Activated B cell treated with CpG ODN at 0.5 μM for 24 hours (primary cell): ENCODE measurements at places on chromosomes 16 and 17.

DNA sequence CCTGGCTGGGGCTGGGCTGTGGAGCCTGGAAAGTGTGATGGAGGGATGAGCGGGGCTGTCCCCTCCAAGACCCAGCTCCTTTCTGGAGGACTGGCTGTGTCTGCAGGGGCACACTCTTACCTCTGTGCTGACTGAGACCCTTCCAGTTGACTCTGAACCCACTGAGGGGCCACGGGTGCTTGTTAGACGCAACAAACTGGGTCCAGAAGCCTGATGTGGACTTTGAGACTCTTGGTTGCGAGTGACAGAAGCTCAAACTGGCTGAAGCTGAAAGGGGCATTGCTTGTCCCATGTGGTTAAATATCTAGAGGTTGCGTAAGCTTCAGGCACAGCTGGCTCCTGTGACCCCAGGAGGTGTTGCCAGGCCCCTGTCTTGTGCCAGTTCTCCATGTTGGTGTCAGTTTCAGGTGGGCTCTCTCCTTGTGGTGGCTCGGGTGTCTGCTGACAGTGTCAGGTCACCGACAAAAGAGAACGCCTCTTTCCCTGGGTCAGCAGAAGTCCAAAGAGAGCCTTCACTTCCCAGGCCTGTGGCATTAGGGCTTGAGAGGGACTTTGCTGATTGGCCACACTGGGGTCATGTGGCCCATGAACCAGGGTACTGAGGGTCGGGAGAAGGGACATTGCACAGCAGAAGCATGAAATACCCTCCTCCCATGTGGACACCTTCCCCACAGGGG, 16.7 kb downstream of the ADCY7 start:
- DNase-seq = no peak

DNA sequence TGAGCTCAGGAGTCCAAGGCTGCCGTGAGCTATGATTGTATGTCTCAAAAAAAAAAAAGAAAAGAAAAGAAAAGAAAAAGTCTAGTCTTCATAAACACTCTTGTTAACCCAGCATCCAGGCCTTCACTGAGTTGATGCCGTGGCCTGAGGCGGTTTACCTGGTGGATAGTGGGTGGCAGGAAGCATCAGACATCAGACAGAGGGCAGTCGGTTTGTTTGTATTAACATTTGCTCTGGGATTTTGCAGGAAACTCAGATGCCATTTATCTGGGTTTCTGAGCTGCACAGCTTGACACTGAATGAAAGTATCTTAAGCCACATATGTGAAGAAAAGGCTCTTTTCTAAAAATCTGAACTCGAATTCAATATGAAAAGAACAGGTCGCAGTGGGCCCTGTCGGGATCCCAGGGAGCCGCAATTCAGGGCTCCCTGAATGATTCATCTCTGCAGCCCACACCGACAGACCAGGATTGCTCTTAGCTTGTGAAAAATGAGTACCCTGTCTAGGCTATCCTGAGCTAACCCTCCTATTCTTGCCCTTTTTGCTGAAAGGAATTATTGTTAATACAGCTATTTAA, 1.1 kb upstream of the DBNDD1 start:
- DNase-seq = no peak

- no peak for DNase-seq
These were observed 5.2 kb upstream of the CDK3 start for GRCh38 chr17:75995385-75995925.

DNA sequence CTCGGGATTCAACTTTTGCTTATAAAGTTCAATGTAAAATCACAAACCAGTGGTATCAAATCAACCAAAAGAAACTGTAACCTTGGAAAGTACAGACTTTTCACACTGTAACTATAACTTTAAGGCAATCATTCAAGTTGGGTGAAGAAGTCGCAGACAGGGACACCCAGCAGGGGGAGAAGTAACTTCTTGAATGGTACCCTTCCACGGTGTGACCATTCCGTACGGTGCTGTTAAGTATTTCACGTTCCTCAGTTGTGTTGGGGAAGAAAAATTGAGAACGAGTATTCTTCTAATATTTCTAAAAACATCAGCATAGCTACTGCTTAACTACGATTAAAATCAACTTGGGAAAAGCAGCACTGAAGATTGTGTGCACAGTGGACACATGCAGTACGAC, 55.8 kb downstream of the MYH10 start:
- DNase-seq = no peak

- DNase-seq = no peak
These were observed 38.2 kb downstream of the CLEC16A start for GRCh38 chr16:10982465-10983150.

DNA sequence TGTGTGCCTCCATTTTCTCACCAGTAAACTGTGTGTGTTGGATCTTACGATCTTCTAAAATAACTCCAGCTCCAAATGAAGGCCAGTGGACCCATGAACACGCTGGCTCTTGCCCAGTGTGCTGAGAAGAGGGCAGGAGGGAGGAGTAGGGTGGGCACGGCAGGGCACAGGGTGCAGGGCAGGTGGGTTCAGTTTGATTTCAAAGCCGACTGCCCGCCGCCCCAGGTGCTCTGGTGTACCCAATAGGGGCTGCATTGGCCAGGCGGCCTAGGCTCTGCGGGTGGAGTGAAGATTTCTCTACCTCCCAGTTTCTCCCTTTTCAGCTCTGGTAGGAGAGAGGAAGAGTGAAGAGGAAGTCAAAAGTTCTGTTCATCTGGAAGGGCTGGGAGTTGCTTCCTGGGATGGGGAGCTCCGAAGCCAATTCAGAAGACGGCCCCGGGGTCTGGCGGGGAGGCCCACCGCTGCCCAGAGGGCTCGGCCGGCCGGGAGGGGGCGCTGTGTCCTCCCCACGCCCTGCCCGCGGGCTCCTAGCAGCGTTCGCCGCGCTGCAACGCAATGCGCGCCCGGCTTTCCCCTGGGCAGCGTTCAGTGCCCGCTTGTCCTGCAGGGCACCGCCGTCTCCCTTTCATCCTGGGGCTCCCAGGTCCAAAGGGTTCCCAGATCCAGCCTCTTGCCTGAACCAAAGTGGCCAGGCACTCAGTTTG, 1.1 kb upstream of the CRHR1 start:
- no peak for DNase-seq

DNA sequence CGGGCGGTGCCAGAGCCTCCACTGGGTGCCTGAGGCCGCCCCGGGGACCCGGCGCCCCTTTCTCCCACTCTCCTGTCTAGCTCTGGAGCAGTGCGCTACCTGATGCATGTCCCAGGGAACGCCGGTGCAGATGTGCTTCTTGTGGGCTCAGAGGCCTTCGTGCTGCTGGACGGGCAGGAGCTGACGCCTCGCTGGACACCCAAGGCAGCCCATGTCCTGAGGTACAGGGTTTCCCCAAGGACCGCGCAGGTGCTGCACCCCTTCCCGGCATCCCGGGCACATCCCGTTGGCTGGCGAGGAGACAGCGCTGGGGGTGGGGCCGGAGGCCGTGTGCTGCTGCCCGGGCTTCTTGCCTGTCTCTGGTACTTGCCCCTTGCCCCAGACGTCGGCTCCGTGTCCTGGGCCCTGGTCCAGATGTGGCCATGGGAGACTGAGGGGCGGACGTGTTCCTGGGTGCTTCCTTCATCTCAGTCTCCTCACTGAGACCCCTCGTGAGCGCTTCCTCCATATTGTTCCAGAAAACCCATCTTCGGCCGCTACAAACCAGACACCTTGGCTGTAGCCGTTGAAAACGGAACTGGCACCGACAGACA, 12.5 kb downstream of the RGS11 start:
- DNase-seq = no peak

DNA sequence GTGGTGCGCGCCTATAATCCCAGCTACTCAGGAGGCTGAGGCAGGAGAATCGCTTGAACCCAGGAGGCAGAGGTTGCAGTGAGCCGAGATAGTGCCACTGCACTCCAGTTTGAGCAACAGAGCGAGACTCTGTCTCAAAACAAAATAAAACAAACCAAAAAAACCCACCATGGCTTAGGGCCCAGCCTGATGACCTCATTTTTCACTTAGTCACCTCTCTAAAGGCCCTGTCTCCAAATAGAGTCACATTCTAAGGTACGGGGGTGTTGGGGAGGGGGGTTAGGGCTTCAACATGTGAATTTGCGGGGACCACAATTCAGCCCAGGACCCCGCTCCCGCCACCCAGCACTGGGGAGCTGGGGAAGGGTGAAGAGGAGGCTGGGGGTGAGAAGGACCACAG, 1.4 kb upstream of the STH start:
- DNase-seq = no peak

- no peak for DNase-seq
These were observed 155.2 kb downstream of the RBFOX3 start for GRCh38 chr17:79455636-79456035.

DNA sequence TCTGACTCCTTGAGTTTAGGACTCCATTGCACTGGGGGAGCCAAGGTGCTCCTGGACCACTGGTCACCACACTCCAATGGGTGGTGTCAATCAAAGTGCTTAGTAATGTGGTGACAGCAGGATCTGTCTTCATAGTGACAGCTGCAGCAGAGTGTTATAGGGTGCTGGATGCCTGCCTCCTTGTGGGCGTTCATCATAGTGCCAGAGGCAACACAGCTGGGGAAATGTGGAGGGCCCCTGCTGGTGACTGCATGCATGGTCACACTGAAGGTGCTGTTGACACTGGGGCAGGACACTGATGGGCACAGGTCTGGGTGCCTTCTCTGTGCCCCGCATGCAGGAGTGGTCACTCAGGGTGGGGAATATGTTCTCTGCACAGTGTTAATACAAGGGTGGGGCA, 177.5 kb upstream of the CDH8 start:
- no peak for DNase-seq

DNA sequence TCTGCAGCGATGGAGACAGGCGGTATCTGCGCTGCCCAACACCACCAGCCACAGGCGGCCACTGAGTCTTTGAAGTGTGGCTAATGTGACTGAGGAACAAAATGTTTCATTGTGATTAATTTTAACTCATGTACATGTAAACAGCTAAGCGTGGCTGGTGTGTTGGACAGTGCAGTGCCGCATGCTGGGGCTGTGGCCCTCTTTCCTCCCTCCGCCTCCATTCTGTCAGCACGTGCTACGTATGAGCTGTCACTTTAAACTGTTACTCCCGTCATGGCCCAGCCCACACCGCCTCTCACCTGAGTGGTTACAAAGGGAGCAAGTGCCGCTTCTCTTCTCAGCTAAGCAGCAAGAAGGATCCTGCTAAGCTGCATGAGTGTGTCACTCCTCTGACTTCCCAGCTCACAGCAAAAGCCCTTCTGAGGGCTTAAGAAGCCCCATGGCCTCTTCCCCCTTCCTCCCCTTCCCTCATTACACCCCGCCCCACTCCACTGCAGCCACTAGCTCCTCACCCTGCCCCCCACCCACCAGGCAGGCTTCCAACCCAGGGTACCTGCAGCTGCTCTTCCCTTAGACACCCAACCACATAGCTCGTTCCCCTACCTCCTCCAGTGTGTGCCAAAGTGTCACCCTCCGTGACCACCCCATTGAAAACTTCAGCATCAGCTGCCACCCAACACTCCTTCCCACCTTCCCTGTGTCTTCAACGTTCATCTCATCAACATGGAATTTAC, 15.0 kb downstream of the HASPIN start:
- DNase-seq = no peak

DNA sequence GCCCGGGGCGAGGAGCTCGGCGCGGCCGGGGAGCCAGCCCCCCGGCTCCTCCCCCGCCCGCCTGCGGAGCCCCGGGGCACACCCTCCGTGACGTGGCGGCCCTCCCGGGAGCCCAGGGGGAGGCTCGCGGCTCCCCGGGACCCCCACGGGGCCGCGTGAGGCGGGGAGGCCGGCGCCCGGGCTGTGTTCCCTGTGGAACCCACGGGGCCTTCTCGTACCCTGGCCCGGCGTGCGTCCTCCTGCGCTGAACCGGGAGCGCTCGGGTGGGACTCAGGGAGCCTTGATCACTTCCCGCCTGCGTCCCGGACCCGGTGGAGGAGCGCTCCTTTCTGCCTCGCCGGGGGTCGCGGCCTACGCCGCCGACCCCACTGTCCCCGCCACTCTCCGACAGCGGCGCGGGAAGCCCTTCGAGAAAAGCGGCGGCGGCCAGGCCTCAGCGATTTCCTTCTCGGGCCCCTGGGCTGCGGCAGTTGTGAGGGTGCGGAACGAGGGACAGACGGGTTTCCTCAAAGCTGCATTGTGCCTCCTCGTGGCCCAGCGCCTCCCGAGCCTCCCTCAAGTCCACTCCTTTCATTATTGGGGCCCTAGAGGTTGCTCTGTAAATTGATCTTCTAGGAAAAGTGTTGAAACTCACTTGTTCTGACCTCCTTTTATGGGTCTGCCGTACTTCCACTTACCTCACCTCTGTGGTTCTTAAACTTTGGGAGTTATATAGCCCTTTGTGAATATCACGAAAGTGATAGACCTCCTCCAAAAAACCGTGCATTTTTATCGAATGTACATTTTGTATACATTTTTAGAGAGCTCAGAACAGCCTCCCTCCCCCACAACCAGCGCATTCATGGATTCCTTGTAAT, 597 bp downstream of the LIG3 start:
- DNase-seq = peak; percentile 92

- no peak for DNase-seq
These were observed 12.4 kb downstream of the ZFPM1 start for GRCh38 chr16:88465387-88465983.

- DNase-seq = no peak
These were observed 61.2 kb downstream of the CLEC16A start for GRCh38 chr16:11005611-11005975.
